Activated B cell treated with CpG ODN at 0.5 μM for 24 hours (primary cell): ENCODE measurements at places on chromosomes 1 and 21.

DNA sequence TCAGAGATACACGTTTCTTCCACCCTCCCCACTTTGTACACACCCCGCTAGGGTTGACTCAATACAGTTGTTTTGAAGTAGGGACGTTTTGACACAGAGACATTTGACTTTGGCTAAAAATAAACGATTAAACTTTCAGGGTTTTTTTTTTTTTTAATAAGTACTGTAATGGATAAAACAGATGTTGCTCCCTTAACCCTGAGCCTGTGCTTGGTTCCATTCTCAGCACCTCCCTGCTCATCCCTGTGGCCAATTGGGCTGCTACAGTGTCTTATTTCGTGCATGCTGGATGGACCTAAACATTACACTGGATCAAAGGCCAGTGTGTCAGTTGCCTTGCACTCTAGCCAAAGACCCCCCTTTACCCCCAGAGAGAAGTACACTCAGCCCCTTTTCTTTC, 16.9 kb downstream of the GRHL3 start:
- H3K4me1 ChIP-seq, result no peaks in the 10 kb centered on the region

GRCh38 chr1:224673141-224673540, 57.0 kb downstream of the CNIH3 start:
- DNase-seq, result no peak
- peaks cover 6% of the 10 kb centered on the region for H3K27me3 ChIP-seq
- no peaks in the 10 kb centered on the region for H3K36me3 ChIP-seq
- no peak overlapping the region for H3K27ac ChIP-seq
- no peaks in the 10 kb centered on the region for H3K4me1 ChIP-seq

- peaks cover 9% of the 10 kb centered on the region for H3K4me1 ChIP-seq
- peaks cover 84% of the 10 kb centered on the region for H3K36me3 ChIP-seq
- no peak overlapping the region for H3K4me3 ChIP-seq
- no peak overlapping the region for H3K27ac ChIP-seq
- no peak for DNase-seq
- H3K27me3 ChIP-seq, result no peaks in the 10 kb centered on the region
Observed at GRCh38 chr21:37149411-37149810, 76.4 kb downstream of the TTC3 start.

- no peak for DNase-seq
- no peak overlapping the region for H3K4me3 ChIP-seq
- H3K36me3 ChIP-seq, result no peaks in the 10 kb centered on the region
- no peak overlapping the region for H3K27ac ChIP-seq
Observed at GRCh38 chr1:39788426-39788757, 273 bp downstream of the BMP8B start.

- peak overlapping the region; percentile 59 for H3K27ac ChIP-seq
- peak overlapping the region; percentile 26 for H3K4me3 ChIP-seq
- peak; percentile 37 for DNase-seq
- peaks cover 35% of the 10 kb centered on the region for H3K27me3 ChIP-seq
- peaks cover 26% of the 10 kb centered on the region for H3K4me1 ChIP-seq
Observed at GRCh38 chr1:157105988-157106812, 6.6 kb upstream of the ETV3L start.
